ENCODE measurements at places on chromosomes 2 and 18.

DNA sequence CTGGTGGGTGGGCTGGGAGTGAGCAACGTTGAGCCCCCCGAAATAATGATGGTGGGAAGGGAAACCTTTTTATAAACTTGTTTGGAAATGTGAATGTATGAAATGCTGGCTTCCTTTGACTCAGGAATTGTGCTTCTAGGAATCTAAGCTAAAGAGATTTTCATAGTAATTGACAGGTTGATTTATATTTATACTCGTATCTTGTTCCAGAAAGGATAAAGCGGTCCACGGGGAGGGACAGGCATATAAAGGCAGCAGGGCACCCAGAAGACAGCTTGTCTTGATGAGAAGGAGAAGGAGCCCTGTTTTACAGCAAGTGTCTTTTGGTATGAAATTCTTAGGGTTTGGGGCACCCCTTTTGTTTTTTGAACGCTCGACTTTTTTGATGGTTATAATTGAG lies 157.8 kb downstream of the AGAP1 start:
- no peak for DNase-seq

DNA sequence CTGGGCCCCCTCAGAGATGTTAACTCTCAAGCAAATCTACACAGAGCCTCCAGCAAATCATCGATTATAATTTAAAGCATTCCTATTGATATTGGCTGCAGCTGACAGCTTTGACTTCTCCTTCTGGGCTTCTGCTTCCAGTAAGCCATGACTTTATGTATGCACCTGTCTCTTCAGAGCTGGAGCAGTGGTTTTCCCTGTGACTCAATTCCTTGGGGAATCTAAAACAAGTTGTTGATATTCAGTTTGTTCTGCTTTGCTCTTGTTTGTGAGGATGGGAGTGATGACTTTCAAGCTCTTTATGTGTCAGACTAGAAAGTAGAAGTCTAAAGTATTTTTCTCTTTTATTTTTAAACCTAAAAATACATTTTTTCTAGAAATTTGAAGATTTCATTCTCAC lies 45.1 kb upstream of the TNP1 start:
- no peak for DNase-seq

- no peak for DNase-seq
Measured at GRCh38 chr18:37741032-37741623, 175.5 kb upstream of the CELF4 start.

DNA sequence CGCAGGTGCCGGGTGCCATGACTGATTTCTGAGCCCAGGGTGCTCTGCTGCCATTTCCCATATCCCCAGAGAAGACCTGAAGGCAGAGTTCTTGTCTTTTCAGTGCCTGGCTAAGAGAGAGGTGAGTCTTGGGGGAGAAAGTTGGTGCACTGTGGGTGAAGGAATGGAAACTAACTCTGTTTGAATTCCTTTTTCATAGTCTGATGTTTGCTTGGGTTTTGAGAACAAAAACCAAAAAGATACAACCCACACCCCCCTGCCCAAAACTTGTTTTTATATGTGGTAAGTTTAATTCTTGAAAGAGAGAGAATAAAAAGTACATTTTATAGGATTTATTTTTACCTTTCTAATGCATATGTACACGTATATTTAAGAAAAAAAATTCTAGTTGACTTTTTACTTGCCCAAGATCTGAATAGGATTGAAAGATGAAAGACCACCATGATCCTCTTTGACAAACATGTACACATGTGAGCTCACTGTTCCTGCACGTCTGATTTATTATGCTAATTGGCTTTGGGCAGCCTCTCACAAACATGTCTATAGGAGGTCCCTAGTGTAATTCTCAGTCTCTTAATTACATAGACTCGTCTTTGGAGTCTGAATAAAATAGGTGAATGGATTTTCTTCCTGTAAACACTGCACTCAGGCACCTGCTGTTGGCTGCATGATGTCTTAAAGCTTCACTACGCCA lies 46.3 kb downstream of the ARL4C start:
- DNase-seq: no peak

- no peak for DNase-seq
Measured at GRCh38 chr2:171281110-171281509, 120.4 kb upstream of the TLK1 start.

GRCh38 chr2:226077031-226077430 lies 677.5 kb downstream of the NYAP2 start:
- no peak for DNase-seq

DNA sequence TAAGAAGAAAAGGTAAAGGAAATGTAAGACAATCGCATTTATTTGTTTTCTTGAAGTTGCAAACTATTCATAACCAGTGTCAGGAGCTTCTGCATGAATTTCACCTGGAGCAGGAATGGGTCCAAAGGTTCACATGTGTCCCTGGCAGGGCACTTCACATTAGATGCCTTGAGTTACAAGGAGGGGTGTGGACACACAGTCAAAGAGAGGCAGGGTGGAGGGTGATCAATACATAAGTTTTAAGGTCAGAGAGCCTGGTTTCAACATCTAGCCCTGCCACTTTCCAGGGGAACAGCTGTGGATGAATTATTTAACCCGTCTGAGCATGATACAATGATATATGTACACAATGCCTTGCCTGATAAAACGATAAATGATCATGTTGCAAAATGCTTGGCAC lies 321.4 kb downstream of the CYP26B1 start:
- no peak for DNase-seq

DNA sequence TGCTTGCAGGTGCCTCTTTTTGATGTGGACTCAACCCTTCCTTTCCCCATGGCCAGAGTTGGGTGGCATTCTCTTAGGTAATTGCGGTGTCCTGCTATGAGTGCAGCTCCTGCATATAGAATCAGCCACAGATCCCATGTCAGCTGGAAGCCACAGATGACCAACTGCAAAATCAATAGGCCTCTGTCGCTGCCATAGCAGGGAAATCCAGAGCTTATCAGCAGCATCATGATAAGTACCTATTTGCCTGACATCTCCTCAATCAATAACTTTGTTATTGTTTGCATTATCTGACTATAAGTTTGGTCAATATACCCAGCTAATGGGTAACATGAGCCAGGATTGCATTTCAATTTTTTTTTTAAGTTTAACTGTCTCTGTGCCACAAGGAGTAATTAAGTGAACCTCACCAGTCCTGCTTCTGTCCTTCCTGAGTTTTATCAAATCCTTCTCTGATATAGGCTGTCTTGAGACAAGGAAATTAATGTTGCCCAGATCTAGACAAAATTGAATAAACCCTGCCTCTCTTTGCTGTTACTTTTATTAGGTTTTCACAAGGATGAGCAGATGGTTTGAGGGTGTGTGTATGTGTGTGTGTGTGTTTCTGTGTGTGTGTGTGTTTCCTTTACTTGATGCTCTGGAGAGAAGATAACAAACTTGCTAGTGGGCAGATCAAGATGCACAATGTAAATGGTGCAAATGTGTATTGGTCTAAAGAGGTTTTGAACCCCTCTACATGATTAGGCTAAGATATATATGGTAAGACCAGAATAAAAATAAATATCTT lies 59.6 kb upstream of the CREB1 start:
- no peak for DNase-seq

DNA sequence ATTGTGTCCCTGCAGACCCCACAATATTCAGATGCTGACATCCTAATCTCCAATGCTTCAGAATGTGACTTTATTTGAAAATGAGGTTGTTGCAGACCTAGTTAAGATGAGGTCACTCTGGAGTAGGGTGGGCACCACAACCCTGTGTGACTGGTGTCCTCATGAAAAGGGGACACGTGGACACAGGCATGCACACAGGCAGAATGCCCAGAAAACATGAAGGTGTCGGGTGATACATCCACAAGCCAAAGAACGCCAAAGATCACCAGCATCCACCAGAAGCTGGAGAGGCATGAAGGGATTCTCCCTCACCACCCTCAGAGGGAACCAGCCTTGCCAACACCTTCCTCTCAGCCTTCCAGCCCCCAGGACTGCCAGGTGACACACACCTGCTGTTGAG lies 69.3 kb downstream of the AFF3 start:
- no peak for DNase-seq

- no peak for DNase-seq
Measured at GRCh38 chr2:61214171-61214570, 52.2 kb downstream of the C2orf74 start.

DNA sequence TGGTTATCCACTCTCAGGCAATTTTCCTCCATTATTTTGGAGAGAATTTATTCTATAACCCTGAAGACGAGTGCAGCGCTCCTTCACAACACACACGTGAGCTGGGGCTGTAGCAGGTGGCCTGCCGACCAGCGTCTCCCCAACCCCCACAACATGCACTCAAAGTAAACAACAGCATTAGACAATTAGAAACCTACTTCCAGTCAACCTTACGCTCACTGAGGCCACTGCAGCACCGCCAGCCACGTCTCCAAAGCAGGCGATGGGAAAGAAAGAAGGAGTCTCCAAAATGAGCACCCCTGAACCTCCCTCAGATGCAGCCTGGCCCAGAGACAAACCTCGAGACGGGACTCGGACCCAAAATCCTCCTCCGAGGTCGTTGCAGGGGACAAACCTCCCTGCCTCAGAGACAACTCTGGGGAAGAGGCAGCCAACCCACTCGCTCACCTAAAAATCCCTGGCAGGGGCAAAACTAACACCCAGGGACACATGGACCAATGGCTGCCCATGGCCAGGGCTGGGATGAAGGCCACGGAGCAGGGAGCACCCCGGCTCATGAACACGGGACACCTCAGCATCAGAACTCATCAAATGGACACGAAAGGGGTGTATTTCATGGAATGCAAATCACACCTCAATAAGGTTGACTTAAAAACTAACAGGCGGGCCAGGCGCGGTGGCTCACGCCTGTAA lies 2.6 kb downstream of the SLC66A2 start:
- no peak for DNase-seq

All from activated T-cell treated with anti-CD3 and anti-CD28 coated beads for 48 hours (primary cell).